Putamen (tissue), 1 donor: ENCODE measurements at places on chromosomes 1 and 21.

GRCh38 chr1:183925947-183926346 lies 111.6 kb downstream of the COLGALT2 start:
- no peak for DNase-seq

DNA sequence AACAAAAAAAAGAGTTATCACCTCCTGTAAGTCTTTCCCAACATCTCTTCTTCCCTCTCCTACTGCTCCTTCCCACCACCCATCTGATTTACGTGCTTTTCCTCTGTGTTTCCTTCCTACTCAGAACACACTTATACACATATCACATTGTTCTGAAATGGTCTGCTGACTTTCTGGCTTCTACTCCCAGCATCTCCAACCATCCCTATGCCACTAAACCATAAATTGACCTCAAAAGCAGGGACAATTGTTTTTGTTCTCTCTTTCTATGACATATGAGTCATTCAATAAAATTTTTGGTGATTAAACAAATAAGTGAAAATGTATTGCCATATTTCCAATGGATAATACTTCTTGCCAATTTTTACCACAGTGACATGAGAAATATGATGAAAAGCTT lies 8.2 kb downstream of the GOLPH3L start:
- no peak for DNase-seq

DNA sequence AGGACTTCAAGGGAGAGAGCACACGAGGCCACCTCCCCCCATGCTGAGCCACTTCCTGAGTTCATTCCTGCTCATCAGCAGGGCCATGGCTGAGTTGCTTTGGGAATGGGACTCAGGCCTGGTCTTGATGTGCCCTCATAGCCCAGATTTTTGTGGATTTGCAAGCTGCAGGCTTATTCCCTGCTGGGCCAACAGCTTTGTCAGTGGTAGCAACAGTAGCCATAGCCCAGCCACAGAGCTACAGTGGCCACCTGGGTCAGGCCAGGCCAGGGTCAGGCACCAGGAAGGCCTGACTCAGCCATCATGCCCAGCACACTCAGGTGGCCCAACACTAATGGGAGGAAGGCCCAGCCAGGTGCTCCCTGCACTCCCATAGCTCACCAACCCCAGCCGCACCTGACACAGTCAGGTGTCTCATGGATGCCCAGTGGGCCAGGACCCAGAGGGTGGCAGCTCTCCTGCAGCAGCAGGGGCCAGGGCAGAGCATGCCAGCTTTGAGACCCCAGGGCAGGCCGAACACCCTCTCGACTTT lies 33.5 kb downstream of the EPHA2 start:
- no peak for DNase-seq

GRCh38 chr1:58183286-58183685 lies 363.2 kb downstream of the OMA1 start:
- DNase-seq, result no peak

DNA sequence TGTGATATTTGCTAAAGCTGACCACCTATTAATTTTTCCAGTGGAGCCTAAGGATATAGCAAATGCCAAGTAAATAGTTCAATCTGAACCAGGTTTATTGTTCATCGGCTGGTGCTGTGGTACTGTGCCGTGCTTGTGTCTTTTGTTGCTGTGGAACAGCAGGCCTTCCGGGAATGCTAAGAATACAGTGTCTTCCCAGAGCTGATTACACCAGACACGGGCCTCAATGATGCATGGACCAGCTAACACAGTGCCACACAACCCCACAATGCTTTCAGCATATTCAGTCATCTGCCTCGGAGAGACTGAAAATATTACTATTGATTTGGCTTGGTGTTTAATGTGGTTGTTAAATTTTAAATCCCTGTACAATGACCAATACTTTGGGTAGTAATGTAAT lies 415.4 kb downstream of the PTBP2 start:
- no peak for DNase-seq

GRCh38 chr1:4931486-4931885 lies 277.1 kb downstream of the AJAP1 start:
- no peak for DNase-seq

- DNase-seq, result no peak
Observed at GRCh38 chr1:64484651-64485050, 14.7 kb downstream of the CACHD1 start.

DNA sequence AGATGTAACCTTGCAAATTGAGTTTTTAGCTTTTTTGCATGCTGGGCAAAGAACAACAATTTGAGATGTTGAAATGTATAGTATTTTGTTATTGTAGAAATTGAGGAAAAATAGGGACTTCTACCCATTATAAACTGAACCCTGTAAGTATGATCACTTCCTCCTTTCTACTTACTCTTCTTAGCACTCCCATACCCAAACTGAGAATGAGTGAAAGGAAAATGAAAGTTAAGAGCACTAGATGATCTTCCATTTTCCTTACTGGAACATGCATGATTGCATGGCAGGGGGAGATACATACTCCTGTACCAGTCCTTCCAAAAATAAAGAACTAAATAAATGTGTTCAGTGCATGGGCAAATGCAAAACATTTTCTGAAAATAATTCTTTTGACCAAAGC lies 107.4 kb upstream of the KIAA1614 start:
- no peak for DNase-seq

- no peak for DNase-seq
Observed at GRCh38 chr21:43956670-43957035, 55.5 kb upstream of the TRAPPC10 start.

DNA sequence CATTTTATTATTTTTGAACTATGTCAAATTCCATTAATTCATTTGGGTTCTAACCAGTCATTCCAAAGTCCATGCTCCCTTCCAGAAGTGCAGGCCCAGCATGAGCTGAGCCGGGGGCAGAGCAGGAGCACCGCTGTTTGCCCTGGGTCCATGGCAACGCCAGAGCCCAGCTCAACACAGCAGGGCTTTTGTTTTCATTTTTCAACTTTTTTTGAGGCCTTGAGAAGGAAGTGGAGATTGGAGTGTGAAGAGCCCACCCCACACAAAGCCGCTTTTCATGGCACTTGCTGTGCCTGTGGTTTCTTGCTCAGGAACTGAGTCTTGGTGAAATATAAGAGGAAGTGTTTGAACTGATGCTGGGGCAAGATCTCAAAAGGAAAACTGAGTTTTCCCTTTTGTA lies 13.2 kb upstream of the PRMT2 start:
- peak; percentile 95 for DNase-seq

DNA sequence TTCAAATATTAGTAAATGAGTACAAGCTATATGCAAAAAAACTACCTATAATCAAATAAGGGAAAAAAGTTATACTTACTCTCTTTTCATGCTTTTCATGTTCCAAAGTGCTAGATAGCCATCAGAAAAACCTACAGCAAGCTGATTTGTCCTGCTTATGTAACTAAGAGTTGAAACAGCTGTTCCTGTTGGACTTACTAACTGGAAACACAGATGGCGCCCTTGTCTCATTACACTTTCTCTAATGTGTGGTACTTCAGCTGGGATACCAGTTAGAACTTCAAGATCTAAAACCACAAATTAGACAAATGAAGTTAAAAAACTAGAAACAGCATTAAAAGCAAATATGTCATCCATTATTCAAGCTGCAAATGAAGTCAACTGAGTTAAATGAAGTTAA lies 24.3 kb downstream of the AHCTF1 start:
- DNase-seq, result peak; percentile 26

DNA sequence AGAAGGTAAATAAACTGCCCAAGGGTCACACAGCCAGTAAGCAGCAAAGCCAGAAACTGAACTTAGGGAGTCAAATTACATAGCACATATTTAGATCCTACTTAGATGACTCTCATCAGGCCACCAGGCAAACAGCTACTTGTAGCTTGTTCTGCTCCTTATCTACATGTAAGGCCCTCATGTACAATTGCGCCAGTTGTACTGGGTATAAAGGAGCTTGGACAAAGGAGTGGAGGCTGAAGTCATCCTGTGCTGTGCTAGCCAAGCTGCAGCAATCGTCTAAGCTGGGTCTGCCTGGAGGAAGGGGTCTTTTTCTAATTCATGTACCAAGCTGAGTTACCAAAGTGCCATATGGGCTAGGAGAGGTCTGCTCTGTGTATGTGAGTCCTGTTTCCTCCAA lies 12.8 kb downstream of the ETNK2 start:
- DNase-seq, result no peak

GRCh38 chr1:4668743-4669700 lies 14.6 kb downstream of the AJAP1 start:
- DNase-seq, result no peak
